Aorta (tissue), 5 donors: ENCODE measurements at places on chromosomes 1 and 21. TPM values are rescaled to one million over a fixed set of nuclear protein-coding genes. Genes with fewer than 3 reads are reported as not detected.

DNA sequence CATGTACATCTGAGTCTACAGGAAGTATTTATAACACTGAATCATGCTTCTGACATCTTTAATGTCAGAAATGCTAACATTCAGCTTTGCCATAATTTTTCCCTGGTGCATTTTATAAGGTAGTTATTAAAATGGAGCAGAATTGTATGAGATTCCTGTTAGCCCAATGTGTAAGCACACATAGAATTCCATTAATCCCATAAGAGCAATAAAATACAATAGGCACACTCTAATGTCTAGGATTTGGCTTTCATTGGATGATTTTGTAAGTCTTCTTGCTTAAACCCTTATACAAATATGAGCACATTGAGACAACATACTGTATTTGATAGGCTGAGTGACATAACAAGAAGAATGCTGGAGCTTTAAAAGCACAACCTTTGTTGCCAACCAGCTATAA, 256.4 kb downstream of the HMCN1 start:
- H3K27me3 ChIP-seq = no peaks in the 10 kb centered on the region
- H3K36me3 ChIP-seq = peaks cover 5% of the 10 kb centered on the region
- H3K27ac ChIP-seq = no peak overlapping the region
- no peaks in the 10 kb centered on the region for H3K4me1 ChIP-seq
- DNase-seq = no peak

DNA sequence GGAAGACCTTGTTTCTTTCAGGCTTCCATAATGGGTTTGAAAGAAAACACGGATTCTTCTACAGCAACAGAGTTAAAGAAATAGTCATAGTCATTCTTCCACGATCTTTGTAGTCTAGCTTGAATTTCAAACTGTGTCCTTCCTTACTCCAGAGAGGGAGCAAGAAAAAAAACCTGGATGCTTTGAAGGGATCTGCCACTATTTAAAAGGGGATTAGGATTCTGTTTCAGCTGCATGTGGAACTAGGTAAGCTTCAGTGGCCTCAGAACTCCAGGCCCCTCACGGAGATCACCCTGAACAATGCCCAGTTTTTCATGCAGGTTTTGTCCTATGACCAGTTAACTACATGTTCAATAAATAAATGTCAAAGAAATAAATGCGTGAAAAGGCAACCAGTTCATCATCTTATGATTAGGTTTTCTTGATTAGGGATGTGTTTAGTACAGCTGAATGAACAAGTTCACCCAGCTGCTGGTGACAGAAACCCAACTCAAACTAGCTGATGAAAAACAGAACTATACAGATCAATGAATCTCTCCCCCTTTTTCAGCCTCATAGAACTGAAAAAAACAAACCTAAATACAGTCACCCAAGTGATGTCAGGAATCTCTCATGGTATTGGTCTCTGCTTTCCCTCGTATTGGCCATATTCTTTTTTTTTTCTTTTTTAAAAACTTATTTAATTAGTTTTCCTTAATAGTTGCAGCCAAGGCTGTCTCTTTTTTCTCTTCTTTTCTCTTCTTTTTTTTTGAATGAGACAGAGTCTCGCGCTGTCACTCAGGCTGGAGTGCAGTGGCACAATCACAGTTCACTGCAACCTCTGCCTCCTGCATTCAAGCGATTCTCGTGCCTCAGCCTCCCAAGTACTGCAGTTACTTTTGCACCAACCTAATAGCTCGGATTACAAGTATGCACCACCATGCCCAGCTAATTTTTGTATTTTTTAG, 14.6 kb upstream of the MPZL1 start:
- H3K4me3 ChIP-seq = no peak overlapping the region
- H3K27ac ChIP-seq = no peak overlapping the region
- H3K4me1 ChIP-seq = no peaks in the 10 kb centered on the region
- H3K36me3 ChIP-seq = no peaks in the 10 kb centered on the region
- no peaks in the 10 kb centered on the region for H3K27me3 ChIP-seq
- no peak for DNase-seq

GRCh38 chr1:169070547-169070946, 35.9 kb upstream of the ATP1B1 start:
- H3K4me1 ChIP-seq = no peaks in the 10 kb centered on the region
- no peaks in the 10 kb centered on the region for H3K36me3 ChIP-seq
- no peak overlapping the region for H3K4me3 ChIP-seq
- no peak for DNase-seq
- H3K27ac ChIP-seq = no peak overlapping the region
- no peaks in the 10 kb centered on the region for H3K27me3 ChIP-seq

GRCh38 chr1:201970334-201971159, 11.9 kb upstream of the RNPEP start:
- no peak for DNase-seq
- no peaks in the 10 kb centered on the region for H3K4me1 ChIP-seq
- no peak overlapping the region for H3K27ac ChIP-seq
- no peaks in the 10 kb centered on the region for H3K36me3 ChIP-seq
- no peaks in the 10 kb centered on the region for H3K27me3 ChIP-seq

CR1 gene
- total RNA-seq = 58.5 TPM

DNA sequence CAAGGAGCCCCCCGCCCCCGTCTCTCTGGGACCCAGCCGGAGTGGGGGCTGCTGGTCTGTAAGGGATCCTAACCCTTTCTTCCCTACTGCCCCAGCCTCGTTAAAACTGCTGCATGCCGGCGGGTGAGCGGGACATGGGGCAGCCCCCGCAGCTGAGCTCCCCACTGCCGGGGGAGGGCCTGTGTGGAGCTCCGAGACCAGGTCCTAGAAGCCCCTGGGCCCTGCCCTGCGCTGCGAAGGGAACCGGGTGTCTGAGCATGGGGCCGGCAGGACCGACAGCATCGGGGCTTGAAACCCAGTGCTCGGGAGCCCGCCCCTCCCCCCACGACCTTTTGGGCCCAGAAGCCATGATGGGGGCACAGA, 9.2 kb upstream of the COL6A1 start:
- H3K36me3 ChIP-seq = no peaks in the 10 kb centered on the region
- H3K27ac ChIP-seq = peak overlapping the region; percentile 99
- no peak overlapping the region for H3K4me3 ChIP-seq
- H3K27me3 ChIP-seq = no peaks in the 10 kb centered on the region
- no peaks in the 10 kb centered on the region for H3K4me1 ChIP-seq

- H3K27me3 ChIP-seq = no peaks in the 10 kb centered on the region
- no peak overlapping the region for H3K4me3 ChIP-seq
- H3K27ac ChIP-seq = no peak overlapping the region
- no peak for DNase-seq
- no peaks in the 10 kb centered on the region for H3K36me3 ChIP-seq
- H3K4me1 ChIP-seq = no peaks in the 10 kb centered on the region
These were observed 35.6 kb upstream of the C21orf91 start for GRCh38 chr21:17854745-17855144.

DNA sequence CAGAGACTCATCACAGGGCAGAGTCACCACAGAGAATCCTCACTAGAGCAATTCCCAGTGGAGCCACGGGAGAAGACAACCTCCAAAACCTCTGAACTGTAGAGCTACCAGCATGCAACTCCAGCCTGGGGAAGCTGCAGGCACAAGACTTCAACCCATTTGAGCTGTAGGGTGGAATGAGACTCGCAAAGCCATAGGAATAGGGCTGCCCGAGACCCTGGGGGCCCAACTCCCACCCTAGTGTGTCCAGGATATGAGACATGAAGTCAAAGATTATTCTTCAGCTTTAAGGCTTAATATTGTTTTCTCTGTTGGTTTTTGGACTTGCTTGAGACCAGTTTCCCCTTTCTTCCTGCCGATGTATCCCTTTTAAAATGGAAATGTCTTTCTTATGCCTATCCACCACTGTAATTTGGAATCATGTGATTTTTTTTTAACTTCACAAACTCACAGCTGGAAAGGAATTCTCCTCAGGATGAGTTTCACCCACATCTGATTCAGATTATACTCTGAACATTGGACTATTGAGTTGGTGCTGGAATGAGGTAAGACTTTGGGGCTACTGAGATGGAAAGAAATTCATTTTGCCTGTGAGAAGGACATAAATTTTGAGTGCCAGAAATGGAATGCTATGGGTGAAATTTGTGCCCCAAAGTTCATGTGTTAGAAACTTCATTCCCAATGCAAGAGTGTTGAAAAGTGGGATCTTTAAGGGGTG, 59.6 kb upstream of the ST6GALNAC5 start:
- no peak overlapping the region for H3K4me3 ChIP-seq
- DNase-seq = no peak
- no peaks in the 10 kb centered on the region for H3K4me1 ChIP-seq
- no peaks in the 10 kb centered on the region for H3K36me3 ChIP-seq

GRCh38 chr1:231020139-231020601, 19.9 kb downstream of the FAM89A start:
- H3K4me3 ChIP-seq = no peak overlapping the region
- DNase-seq = no peak

PTGS2 gene
- total RNA-seq = 10.3 TPM
